ENCODE measurements at places on chromosomes 4 and X.
A peak's percentile ranks its signal among the peaks of the same experiment; 100 is the strongest.

- DNase-seq, result no peak
Measured at GRCh38 chr4:137375111-137375850, 157.0 kb downstream of the PCDH18 start.

GRCh38 chrX:48935301-48935670, 16.5 kb upstream of the PIM2 start:
- DNase-seq, result no peak

DNA sequence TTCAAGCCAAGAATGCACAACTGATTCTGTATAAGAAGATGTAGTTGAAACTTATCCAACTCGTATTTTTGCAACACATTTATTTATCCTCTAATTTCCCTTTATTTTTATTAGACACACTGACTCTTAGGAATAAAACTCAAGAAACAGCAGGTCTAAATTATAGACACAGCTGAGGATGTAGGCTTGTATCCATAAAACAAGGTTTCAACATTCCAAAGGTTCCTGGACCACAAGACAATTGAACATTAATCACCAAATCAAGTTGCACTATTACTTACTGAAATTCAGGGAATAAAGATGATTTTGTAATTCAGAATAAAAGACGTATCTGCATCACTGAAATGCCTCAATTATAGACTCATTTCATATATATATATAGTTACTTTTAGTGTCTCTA, 683.5 kb upstream of the GRIA3 start:
- no peak for DNase-seq

DNA sequence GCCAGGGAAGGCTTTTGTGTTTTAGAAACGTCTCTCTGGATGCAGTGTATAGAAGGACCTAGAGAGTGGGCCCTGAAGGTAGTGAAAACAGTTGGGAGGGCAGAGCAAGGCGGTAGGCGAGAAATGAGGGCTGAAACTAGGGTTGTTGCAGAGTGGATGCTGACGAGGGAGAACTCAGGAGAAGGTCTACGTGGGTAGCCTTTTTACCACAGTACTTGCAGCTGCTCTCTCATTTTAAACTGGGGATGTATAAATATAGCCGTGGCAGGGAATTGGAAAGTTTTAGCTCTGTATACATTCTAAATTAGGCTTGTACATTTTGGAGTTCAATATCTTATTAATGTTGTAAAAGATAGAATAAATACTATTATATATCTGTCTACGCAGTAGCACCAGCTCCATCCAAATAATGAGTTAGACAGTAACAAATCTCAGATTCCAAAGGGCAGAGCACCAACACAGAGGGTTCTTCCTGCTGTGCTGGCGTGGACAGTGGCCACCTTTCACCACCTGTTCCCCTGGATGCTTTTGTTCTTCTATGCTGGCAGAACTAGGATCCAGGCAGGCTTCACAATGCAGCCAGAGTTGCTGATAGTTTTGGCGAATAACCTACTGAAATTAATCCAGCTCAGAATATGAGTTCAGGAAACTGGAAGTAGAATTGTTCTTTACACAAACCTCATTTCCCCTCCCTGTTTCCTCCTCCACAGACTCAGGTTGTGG, 31.7 kb downstream of the CCNG2 start:
- DNase-seq, result no peak

- no peak for DNase-seq
Measured at GRCh38 chr4:48428926-48429325, 54.2 kb upstream of the SLC10A4 start.

DNA sequence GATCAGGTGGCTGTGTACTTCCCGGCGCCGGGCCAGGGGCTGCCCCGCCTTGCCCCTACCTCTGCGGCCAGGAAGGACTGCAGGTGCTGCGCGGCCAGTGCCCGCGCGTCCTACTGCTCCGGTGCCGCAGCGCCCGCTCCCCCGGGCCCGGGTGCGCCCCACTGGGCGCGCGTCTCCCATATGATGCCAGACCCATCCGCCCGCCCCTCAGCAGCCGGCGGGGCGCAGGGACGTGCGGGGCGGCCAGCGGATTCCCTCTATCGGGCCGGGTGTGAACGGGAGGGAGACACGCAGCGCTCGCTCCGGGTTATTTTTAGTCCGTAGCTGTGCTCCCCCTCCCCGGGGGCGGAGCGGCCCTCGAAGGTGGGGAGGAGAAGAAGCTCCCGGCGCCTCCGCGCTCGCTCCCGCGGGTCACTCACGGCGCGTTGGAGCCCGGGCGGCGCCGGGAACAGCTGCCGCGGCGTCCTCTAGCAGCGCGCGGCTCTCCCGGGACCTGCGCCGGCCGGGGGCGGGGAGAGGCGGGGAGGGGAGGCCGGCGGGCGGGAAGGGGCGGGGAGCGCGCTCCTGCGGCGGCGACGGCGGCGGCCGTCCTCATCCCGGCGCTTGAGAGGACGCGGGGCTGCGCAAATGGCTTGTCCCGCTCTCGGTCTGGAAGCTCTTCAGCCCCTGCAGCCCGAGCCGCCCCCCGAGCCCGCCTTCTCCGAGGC, 103.6 kb downstream of the UCHL1 start:
- no peak for DNase-seq

GRCh38 chr4:133148690-133149363, at the start of gene PCDH10:
TSS of gene PCDH10 (plus strand) at chr4:133149294. CDS start at chr4:133150141, 847 bp downstream.
- peak; percentile 36 for DNase-seq

DNA sequence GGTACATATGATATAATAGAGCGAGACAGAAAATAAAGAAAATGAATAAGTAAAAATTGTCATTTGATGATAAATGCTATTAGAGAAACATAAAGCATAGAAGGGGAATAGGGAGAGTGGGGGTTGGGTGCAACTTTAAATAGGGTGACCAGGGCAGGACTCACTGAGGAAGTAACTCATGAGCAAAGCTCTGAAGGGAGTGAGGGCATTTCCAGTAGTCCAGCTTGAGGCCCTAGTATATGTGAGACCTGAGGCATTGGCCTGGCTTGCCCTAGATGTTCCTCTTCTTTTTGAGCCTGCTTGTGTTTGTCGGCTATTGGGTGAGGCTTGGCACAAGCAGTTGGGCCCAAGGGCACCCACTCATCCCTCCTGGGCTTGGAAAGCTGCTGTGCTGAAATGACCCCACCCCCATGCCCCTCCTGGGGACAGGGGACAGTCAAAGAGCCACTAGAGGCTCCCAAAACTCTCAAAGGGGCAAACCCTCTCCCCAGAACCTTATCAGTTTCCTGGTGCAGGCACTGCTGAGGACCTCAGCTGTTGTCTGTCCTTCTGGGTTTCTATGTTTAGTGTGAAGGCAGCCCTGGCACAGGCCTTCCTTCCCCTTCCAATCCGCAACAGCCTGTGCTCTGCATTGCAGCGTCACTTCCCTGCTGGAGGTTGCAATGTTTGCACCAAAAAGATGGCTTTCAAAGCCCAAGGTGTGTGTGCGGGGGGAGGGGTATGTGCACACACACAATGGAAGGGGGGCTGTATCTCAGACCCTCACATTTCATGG, 40.1 kb downstream of the APLN start:
- DNase-seq, result no peak

DNA sequence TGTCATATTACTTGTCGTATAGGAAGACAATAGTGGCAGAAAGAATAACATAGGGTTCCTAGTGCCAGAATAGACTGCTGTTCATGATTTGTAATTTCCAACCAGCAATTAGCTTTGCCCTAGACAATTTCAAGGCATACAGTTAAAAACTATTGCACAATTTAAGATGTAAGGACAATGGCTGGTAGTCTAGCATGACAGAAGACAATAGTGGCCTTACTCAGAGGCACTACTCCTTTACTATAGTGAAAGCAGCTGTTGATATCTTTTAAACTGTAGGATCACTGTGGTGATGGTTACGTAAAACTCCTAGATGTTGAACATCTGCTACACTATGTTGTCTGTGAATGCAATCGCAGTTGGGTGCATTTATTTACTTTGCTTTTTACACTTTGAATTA, 234.5 kb downstream of the RBMX2 start:
- DNase-seq, result no peak

DNA sequence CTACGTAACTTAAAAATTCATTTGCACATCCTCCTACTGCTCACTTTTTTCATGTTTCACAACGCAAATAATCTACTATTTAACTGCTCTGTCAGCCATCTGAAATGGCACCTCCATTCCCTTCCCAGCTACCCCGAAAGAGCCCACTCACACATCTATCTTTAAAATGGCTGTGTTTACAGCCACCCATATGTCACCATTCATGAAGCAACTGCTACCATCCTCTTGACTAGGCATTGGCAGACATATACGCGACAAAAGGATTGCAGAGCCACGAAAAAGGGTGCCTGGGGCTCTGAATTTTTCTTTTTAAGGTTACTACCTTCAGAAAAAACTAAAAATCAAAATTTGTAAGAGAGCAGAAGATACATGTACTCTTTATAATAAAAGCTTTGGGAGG, 11.5 kb downstream of the SH3RF1 start:
- DNase-seq, result no peak

GRCh38 chrX:65841263-65841662, 173.8 kb downstream of the MSN start:
- DNase-seq, result no peak

Data from epithelial cell of prostate (primary cell).